ENCODE measurements at places on chromosomes 3 and 15.

DNA sequence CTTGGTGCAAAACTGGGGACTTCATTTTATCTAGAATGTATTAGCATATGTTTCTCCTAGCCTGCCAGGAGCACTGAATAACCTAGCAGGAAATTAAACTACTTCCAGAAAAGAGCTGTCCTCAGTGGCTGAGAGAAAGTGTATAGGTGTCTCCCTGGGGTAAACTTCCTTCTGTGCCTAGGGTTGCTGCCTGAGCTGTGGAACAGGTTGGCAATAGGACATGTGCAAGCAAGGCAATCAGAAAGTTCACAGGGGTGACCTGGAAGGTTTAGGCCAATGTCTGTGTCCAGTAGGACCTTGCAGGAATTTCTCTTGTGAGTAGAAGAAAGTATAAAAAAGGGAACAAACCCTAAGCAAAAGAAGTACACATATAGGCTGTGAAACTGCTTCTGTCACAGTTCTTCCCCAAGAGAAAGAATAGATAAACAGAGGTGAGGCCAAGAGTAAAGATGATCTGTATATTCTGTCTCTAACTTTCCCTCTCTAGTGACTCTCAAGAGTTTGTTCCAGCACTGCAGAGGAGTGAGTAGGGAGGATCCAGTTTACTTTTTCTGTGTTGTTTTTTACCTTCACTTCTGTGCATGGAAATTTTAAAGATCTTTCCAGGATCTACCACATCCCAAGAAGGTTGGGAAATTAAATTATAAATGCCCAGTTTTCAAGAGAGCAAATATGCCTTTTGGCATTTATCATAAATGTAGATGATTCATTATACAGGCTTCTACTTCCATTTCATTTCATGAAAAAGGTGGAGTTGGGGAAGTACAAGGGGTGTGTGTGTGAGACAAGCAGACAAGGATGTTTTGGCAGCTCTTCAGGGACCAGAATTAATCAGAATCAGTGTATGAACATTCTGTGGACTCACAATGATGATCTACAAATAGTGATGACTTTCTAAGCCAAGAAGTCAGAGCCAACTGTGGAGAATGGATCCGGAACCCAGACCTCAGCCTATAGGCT lies 155.2 kb downstream of the RBPMS2 start:
- DNase-seq, result no peak

GRCh38 chr3:194245975-194246561 lies 105.1 kb downstream of the CPN2 start:
- DNase-seq, result no peak

DNA sequence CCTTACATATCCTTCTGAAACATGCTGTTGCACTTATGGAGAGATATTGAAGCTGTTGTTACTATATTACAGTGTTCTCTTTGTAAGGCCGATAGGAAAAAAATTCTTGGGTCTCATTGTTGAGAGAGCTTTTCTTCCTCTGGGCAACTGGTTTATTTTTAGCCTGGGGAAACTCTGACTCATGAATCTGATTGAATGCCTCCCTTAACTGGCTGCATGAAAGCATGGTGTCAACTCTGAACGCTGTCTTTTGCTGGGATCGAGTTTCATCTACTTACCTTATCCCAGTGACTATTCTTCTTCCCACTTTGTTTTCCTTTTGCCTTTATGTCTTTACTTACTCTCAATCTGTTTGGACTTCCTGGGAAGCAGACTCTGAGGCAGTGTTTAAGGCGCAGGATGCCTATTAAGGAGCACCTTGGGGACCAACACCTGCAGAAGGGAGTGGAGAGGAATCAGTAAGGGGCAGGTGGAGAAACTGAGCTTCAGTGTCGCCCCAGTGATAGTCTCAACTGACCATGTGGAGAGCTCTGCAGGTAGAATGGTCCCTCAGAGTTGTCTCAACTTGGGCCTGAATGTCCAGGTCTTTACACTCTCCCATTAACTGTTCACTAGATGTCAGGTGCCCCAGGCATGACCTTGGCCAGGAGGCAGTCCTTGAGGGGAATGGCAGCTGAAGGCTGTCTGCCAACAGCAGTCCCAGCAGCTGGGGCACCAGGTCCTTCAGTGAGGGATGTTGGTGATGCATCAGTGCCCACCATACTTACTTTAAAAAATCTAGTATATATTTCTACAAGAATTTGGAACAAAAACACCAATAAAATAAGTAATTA lies 88.9 kb upstream of the CCNL1 start:
- no peak for DNase-seq

GRCh38 chr15:29018995-29019976 lies 133.5 kb downstream of the APBA2 start:
- DNase-seq, result no peak

- DNase-seq, result no peak
Measured at GRCh38 chr3:78201091-78201490, 1161.2 kb downstream of the ROBO2 start.

DNA sequence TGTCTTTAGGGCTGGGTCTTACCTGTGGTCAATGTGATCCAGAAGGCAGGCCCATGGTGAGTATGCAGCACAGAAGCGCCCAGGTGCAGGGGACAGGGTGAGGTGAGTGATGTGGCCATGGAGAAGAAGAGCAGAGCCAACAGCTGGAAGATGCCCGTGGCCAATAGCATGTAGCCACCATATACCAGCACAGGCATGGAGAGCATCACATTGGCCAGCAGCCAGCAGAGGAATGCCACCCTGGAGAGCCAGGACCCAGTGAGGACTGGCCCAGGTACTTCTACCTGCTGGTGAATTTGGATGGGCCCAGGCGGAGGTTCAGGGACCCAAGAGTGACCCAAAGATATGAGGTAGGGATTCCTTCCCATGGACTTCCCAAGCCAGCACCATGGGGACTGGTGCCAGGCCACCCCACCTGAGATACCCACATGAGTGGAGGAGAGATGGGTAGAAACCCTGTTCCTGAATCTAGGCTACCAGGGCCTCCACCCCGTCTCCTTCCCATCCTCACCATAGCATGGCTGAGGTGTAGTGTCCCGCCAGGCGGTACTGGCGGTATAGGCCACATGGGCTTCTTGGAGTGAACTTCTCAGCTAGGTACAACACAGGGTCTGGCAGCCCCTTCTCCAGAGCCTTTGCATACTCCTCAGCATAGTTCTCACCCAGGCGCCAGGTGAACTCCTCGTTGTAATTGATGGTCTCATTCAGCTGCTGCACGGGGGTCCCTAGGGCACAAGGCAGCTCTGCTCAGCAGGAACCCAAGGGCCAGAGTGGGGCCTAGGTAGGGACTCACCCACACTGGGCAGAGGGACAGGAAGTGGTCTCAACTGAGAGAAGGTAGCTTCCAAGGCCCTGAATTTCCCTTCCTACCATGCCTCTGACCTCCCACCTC lies 6.2 kb downstream of the DUOXA2 start:
- no peak for DNase-seq

GRCh38 chr15:25182098-25182478 lies 227.3 kb downstream of the SNRPN start:
- DNase-seq, result no peak

DNA sequence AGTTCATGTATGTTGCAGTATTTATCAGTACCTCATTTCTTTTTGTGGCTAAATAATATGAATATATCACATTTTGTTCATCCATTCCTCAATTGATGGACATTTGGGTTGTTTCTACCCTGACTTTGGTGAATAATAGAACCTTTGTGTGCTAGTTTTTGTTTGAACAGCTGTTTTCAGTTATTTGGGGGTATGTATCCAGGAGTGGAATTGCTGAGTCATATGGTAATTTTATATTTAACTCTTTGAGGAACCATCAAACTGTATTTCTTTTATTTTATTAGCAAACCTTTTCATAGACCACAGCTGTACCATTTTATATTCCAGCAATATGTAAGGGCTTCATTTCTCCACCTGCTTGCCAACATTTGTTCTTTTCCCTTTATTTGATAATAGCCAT lies 38.4 kb upstream of the RBM5 start:
- no peak for DNase-seq

- DNase-seq, result no peak
Measured at GRCh38 chr15:66760968-66761725, 59.1 kb downstream of the SMAD6 start.

DNA sequence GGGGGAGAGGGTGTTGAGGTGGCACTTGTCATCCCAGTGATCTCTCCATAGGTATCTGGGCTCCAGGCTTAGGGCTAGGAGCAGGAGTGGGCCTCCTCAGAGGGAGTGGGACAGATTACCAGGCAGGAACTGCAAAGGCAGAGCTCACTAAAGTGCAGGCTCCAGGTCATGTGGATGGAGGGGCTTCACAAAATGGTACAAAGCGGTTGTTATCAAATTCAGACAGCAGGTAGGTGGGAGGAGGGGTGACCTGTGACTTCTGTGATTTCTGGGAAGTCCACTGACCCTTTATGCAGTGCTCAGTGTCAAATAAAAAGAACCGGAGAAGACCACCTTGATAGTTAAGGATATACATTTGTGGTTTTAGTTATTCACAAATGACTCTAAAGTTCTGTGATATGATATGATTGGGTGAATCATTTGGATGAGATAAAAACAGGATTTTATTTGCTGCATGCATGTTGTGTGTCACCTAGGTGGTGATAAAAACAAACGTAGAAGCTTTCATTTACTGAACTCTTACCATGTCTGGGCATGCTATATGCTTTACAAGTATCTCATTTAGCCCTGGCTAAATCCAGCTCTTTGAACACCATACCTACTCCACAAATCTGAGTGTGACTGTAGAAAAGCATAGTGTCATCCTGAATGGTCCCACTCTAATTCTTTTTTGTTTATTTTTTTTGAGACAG lies 20.2 kb downstream of the ST6GAL1 start:
- no peak for DNase-seq

DNA sequence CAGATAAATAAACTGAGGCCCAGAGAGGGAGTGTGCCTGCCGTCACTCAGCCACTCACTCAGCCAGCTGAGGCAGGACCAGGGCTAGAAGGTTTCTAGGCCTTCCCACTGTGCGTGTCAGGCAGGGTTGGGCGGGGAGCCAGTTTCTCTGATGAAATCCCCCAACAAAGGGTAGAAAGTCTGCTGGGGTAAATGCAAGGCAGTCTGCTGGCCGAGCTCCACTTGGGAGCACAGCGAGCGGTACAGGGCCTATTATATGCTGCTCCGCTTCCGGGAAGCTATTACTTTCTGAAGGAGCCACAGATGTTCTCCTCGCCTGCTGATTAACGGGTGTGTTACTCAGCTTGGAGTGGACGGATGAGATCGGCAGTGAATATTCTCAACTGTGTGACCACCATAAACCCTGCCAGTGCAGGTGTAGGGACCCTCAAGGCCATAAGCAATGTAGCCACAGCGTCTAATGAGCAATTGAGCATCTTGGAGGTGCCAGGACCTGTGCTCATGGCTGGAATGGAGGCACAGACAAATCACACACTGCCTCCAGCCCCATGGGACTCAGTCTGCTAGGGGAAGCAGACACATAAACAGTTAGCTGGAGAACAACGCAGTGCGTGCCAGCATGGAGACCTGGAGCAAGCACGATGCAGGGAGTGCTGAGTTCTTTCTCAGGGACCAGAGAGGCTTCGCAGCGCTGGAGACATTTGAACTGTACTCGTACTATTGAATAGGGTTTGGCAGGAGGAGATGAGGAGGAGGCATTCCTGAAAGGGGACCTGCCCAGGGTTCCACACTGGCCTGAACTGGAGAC lies 42.1 kb downstream of the CORO2B start:
- DNase-seq, result no peak

- DNase-seq, result no peak
Measured at GRCh38 chr3:28476194-28476593, 127.6 kb upstream of the AZI2 start.

DNA sequence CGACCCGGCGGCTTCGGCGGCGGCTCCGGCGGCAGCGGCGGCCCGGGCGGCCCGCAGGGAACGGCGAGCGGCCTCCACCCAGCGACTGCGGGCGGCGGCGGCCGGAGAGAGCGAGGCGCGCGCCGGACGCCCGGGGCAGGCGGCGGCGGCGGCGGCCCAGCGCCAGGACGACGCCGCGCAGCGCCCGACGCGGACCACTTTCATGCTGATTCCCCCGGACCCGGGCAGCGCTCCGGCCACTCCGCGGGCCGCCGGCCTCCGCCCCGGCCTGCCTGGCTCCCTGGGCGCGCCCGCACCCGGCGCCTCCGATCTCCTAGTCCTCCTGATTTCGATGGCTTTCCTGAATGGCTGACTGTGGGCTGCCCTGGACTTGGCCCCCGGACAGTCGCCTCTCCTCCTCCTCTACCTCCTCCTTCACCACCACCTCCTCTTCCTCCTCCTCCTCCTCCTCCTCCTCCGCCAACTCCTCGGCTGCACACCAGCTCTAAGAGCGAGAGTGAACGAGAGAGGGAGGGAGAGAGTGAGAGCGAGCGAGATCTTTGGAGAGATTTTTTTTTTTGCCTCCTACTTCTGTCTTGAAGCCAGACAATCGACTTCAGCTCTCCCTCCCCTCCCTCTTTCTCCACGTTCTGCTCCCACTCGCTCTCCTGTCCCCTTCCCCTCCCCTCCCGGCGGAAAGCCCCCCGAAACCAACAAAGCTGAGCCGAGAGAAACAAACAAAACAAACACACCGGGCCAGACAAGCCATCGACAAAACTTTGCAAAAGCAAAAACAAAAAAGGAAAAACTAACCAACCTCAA lies 844 bp downstream of the NR2F2 start:
- no peak for DNase-seq

GRCh38 chr15:39665629-39666250 lies 84.9 kb downstream of the THBS1 start:
- no peak for DNase-seq

- no peak for DNase-seq
Measured at GRCh38 chr3:100577382-100578008, 31.9 kb upstream of the ADGRG7 start.

DNA sequence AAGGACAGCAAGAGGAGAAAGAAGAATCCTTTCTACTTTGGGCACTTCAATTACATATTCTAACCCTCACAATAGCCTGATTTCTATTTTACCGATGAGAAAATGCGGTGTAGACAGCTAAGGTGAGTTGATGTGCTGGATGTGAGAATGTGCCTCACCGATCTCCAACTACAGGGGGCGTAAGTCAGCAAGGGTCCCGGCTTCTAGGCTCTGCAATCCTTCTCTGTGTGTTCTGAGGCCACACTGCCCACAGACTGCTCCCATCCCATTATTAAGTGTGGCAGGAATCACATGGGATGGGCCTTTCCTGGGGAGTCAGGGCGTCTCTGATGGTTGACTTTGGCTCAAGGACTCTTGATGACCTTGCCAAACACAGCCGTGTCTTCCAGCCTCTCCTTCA lies 23.6 kb upstream of the RPL35A start:
- DNase-seq, result no peak

- DNase-seq, result no peak
Measured at GRCh38 chr3:109985943-109986555, 648.7 kb upstream of the DPPA4 start.

DNA sequence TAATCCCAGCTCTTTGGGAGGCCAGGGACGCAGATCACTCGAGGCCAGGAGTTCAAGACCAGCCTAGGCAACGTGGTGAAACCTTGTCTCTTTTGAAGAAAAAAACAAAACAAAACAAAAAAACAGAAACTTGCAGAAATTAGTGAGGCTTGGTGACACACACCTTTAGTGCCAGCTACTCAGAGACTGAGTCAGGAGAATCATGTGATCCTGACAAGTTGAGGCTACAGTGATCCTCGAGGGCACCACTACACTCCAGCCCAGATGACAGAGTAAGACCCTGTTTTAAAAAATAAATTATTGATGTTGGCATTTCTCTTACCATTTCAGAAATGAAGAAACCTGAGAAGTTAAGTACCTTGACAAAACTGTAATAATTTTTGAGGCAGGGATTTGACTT lies 44.6 kb upstream of the CCNB2 start:
- no peak for DNase-seq

- no peak for DNase-seq
Measured at GRCh38 chr15:40142428-40142827, 18.4 kb upstream of the BUB1B start.

Measured in neural crest cell (in vitro differentiated cells).